Activated CD8-positive, alpha-beta memory T cell treated with anti-CD3 and anti-CD28 coated beads for 48 hours (primary cell): ENCODE measurements at places on chromosomes 4 and X.

GRCh38 chrX:49089553-49089952 lies 9.9 kb upstream of the WDR45 start:
- DNase-seq, result no peak

DNA sequence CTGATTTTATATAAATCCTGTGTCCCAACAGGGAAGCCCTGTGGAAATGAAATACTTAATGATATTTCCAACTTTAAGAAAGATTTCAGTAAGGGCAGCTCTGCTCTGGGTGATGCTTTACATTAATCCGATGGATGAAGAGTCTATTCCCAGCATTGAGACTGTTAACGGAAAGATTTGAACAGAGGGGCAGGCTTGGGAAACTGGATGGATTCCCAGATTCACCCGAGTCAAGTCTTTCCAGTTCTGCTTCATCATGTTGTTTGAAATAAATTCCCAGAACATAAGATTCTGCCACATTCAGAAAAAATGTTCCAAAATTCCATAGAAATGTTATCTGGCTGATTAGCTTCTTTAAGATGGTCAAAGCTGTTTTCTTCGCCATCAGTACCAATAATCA lies 246.0 kb downstream of the FBXW7 start:
- DNase-seq, result no peak

GRCh38 chr4:173403051-173403450 lies 4.1 kb upstream of the SCRG1 start:
- DNase-seq, result no peak

GRCh38 chrX:96997196-96997595 lies 113.5 kb downstream of the RPA4 start:
- DNase-seq, result no peak

DNA sequence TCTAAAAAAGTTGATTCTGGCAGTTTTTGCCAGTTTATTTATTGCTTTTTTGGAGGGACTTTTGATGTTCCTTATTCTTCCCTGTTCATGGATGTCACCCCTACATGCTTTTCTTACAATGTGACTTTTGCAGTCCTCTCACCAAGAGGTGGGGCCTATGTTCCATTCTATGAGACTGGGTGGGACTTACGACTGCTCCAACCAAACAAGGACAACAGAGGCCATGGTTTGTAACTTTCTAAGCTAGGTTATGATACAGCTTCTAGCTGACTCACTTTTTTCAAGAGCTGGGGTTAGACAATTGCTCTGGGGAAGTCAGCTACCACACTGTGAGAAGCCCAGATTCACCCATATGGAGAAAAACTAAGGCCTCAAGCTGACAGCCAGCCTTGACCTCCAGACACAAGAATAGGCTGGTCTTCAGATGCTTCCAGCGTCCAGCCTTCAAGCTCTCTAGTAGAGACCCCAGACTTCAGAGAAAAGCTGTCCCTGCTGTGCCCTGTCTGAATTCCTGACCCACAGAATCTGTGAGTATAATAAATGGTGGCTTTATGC lies 39.5 kb downstream of the ENOPH1 start:
- DNase-seq, result no peak

DNA sequence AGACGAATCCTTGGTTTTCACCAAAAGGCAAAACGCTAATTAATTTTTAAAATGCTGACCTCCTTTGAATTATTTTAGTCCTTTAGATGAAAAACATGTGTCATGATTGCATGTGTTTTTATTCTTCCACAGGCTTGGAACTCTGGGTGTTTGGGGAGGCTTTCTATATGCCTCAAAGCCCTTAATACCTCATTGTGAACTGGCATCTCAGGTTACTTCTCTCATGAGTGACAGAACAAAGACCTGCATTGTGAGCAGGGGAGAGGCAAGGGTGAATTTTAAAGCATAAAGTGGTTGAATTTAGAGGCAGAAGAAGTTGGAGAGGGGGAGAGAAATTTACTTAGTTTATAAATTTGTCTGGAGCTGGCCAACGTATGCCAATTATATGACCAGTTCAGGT lies 119.5 kb downstream of the ARSF start:
- DNase-seq, result no peak

GRCh38 chrX:151694661-151695582 lies at the start of gene PRRG3:
Gene PRRG3 (plus strand): TSS chrX:151695458. CDS start chrX:151698815, 3,357 bp downstream.
- DNase-seq, result no peak

DNA sequence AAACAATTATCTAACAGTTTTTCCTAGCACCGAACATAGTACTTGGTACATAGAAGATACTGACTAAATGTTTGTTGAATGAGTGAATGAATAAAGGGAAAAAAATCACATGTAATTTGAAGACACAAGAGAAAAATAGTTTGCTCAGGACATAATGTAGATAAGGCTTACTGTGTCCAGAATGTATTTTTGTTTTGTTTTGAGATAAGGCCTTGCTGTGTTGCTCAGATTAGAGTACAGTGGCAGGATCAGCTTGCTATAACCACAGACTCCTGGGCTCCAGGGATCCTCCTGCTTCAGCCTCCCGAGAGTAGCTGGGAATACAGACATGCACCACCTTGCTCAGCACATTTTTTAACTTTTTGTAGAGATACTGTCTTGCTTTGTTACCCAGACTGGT lies 6.5 kb downstream of the FAM199X start:
- no peak for DNase-seq

GRCh38 chr4:185395238-185395955 lies at the start of gene LRP2BP:
Gene LRP2BP (minus strand): TSS chr4:185395924. CDS start chr4:185378186, 17,738 bp downstream.
- DNase-seq, result no peak

- no peak for DNase-seq
Measured at GRCh38 chrX:128156204-128156603, 104.0 kb upstream of the ACTRT1 start.

- no peak for DNase-seq
Measured at GRCh38 chr4:65007841-65008439, 598.7 kb upstream of the TECRL start.

- DNase-seq, result no peak
Measured at GRCh38 chr4:21544415-21544814, 404.2 kb downstream of the KCNIP4 start.

- no peak for DNase-seq
Measured at GRCh38 chr4:25981749-25982148, 67.7 kb downstream of the SMIM20 start.
